CD4-positive, alpha-beta T cell treated with Interleukin-4 for 1 hour (primary cell): ENCODE measurements at places on chromosomes 5 and 9.
A peak's percentile ranks its signal among the peaks of the same experiment; 100 is the strongest.

- DNase-seq, result peak; percentile 44
Measured at GRCh38 chr5:112921026-112921832, 798 bp downstream of the REEP5 start.

GRCh38 chr5:61304590-61305381 is 27.3 kb upstream of the ZSWIM6 start:
- no peak for DNase-seq

DNA sequence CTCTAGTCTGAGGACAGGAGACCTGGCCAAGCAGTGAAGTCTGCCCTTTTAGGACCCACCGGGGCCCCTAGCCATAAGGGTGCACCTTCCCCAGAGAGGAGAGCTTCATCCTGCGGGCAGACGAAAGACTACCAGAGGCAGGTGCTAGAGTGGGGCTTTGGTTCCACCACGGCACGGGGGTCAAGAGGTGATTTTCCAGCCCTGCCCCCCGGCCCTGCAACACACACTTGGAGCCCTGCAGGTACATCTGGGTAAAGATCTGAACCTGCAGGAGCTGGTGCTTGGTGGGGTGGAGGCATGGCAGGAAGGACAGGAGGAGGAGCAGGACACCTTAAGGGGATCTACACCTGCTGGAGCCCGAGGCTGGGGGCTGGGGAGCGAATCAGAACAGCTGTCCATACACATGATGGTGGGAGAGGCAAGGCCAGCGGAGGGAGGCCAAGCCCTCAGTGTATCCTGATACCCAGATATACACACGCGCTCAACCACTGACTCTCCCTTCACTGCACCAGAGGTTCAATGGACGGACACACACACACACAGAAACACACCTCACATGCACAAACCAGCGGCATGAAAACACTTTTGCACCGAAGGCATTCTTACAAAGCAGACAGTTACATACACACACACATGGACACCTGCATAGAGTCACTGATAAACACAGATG is 98.4 kb upstream of the MVB12B start:
- no peak for DNase-seq

DNA sequence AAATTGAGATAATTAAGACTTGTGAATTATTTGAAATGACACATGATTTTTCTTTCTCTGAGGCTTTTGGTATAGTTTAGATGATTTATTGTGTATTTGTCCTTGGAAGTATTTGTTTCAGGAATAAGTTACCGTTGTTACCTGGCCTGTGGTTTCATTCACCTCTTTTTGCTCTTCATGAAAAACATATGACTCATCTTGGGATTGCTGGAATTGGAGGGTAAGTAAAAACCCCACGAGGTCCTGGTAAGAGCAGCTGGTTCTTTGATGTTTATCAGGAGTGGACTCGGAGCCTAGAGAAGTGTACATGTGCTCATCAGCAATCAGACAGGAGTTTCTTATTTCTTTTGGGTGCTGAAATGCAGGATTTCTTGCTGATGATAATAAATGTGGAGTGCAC is 275.3 kb downstream of the PSAT1 start:
- no peak for DNase-seq

- DNase-seq, result no peak
Measured at GRCh38 chr5:167897371-167897770, 394.1 kb upstream of the WWC1 start.

- no peak for DNase-seq
Measured at GRCh38 chr9:87751423-87751822, 25.5 kb downstream of the CTSL start.

- no peak for DNase-seq
Measured at GRCh38 chr9:126916909-126917308, 2.3 kb downstream of the RALGPS1 start.

DNA sequence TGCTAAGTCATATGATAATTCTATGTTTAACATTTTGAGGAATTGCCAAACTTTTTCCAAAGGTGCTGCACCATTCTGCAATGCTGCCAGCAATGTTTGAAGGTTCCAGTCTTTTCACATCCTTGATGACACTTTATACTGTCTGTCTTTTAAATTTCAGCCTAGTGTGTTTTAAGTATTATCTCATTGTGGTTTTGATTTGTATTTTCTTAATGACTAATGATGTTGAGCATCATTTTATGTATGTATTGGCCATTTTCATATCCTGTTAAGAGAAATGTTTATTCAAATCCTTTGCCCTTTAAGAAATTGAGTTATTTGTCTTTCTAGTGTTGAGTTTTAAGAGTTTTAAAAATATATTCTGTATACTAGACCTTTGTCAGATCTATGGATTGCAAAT is 5.0 kb upstream of the TEX48 start:
- no peak for DNase-seq

DNA sequence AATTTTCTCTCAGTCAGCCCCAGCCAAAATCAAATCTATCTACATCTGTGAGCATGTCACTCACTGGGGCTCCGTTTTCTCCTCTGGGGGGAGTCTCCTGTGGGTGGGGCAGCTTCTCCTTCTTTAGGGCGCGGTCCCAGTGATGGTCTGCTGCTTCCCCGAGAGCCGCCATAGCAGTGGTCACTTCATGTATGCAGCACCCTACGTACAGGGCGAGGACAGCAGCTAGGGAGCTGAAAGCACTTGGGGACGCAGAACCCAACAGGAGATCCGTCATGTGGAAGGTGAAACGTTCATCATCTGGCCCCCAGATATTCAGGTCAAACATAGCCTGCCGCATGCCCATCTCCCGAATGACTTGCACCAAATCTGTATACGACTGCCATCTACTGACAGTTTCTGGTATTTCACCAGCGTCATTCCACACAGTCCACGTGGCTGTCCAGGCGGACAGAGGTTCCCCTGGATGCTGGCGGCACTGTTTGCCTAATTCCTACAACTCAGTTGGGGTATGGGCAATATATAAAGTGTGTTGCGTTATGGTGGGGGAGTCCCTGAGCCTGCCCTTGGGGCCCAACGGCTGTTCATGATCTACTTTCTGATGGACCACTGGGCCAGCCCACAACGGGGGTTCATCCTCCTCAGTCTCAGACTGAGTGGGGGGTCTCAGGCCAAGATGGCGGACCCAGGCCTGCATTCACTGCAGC is 795.0 kb downstream of the EFNA5 start:
- DNase-seq, result no peak

GRCh38 chr5:113122053-113122452 is 145.5 kb downstream of the DCP2 start:
- no peak for DNase-seq

GRCh38 chr9:93603011-93603410 is 26.6 kb downstream of the PHF2 start:
- DNase-seq, result no peak

- DNase-seq, result no peak
Measured at GRCh38 chr9:20962536-20963225, 68.8 kb downstream of the HACD4 start.

GRCh38 chr5:172583931-172584511 is 57.0 kb upstream of the NEURL1B start:
- no peak for DNase-seq

GRCh38 chr5:86918246-86918645 is 300.5 kb downstream of the COX7C start:
- DNase-seq, result no peak

DNA sequence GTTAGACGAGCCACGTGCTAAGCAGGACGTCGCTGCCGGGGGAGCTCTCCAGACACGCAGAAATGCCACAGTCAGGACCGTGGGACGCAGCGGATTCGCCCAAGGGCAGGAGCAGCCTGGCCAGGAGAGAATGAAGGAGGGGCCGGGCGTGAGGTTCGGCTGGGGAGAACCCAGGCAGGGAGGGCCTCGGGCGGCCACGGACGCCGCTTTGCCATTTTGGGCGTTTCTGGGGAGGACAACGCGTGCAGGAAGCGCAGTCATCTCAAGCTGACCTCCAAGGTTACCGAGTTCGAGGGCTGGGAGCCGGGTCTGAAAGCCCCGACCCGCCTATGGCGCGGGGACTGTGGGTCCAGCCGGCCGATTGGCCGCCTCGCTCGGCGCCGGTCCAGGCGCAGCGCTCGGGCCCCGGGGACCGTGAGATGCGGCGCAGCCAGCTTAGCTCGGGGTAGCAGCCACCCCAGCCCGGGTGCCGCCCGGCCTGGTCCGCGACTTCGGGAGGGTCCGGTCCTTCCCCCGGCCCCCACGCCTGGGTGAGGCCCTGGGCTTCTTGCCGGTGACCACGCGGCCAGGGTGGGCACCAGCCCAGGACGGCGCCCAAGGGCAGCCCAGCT is 760 bp upstream of the MAN1B1 start:
- peak; percentile 39 for DNase-seq

DNA sequence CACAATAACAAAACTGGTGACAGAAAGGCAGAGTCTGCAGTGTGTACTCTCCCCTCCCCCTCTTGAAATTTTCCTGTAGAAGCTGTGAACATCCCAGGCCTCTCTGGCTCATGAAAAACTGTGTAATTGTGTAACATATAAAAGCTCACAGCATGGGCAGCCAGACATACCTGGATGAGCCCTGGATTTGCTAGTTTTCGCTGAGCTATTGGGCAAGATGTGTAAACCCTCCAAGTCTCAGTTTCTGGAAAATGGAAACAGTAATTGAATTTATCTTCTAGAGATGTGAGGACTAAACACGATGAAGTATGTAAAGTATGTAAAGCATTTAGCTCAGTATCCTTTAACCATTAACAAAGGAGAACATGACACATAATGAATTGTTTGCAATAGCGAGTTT is 143.2 kb upstream of the ANKH start:
- DNase-seq, result no peak

DNA sequence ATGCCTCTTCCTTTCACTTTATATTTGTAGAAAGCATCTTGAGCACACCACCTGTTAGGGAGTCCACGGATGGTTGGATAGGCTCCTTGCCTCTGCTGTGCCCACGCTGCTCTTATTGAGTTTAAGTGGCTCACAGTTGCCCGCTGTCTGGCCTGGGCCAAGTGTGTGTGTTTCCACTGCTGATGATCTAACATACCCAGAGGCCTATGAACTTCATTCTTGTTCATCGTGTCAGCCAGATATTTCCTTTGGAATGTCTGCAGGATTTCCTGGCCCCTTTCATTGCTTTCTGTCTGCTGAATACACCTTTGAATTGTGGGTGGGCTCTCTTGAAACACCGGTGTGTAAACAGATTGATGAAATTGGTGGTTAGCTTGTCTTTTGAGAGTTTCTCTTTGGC is 46.6 kb downstream of the MVB12B start:
- DNase-seq, result no peak

DNA sequence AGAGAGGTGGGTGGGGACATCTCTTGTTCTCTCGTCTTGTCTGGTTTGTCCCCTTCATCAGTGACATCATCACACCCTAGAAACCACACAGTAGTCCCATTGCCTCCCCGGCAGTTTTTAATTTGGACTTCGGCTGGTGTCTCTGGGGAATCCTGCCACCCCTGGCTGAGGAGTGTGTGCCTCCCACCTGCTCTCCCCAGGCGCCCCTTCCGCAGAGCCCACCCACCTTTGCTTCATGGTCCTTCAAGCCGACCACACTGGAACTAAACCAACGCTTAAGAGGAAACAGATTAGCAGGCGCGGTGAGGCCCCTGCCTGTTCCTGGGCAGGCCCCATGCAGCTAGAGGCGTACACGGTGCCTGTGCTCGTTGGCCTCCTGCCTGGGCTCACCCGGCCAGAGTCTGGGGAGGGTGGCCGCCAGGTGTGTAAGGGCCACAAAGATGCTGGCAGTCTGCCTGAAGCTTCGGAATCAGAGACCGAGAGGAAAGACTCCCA is 107.6 kb upstream of the SPRY4 start:
- peak; percentile 44 for DNase-seq

- DNase-seq, result peak; percentile 61
Measured at GRCh38 chr9:129225815-129226214, 47.8 kb upstream of the IER5L start.

GRCh38 chr9:78663369-78663768 is 366.4 kb downstream of the PSAT1 start:
- DNase-seq, result no peak

DNA sequence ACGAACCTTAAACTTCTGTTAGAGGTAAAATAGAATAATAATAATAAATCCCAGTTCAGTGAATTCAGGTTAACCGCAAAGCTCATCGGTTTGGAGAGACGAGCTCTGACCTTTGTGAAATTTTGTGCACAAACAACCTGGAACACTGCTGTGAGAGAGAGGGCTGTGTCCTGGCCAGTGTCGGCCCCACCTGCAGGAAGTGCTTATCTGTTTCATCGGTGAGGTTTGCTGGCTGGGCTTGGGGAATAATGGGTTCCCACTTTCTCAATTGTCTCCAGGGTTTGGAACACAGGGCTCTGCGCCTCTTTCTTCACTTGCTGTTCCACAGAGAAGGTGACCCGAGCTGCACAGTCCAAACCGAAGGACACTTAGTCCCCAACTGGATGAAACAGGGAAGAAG is 19.3 kb upstream of the CLPTM1L start:
- no peak for DNase-seq

GRCh38 chr5:54611290-54611951 is 93.9 kb downstream of the SNX18 start:
- DNase-seq, result no peak

DNA sequence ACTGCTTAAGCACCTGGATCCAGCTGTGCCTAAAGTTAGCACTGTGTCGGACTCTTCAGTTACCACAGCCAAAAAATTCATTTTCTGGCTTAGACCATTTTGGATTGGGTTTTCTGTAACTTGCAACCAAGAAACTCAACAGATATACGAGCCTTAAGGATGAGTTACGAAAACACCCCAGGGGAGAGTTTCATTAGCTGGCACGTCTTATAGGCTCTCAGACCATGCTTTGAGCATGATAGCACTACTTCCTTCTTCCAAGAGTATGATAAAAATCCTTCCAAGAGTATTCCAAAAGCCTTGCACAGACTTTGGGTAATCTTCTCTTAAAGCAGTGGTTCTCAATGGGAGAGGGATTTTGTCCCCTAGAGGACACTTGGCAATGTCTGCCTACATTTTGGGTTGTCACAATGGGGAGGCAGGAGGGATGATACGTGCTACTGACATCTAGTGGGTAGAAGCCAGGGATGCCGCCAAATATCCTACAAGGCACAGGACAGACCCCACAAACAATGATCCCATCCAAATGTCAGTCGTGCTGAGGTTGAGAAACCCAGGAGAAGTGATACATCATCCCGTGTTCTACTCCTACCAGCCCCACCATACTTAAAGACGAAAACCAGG is 64.8 kb downstream of the SMIM23 start:
- DNase-seq, result no peak

GRCh38 chr9:32172256-32172655 is 212.2 kb upstream of the ACO1 start:
- DNase-seq, result no peak
